ENCODE measurements at places on chromosomes 12 and 14.

DNA sequence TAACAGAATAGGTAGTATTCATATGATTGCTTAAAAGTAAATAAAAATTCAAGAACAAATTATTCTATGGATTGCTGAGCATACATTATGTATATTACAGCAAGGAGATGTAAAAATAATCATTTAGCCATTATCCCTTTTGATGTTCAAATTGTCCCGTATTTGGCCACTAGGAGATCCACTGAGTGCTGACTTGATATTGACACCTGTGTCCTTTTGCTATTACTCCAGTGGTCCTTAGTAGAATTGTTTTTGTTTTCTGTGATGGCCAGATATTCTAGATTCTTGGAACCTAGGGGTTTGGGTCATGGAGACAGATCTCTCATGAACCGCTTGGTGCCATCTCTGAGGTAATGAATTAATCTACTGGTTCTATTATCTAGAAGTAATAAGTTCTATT, 16.8 kb downstream of the ERO1A start:
- DNase-seq: no peak

DNA sequence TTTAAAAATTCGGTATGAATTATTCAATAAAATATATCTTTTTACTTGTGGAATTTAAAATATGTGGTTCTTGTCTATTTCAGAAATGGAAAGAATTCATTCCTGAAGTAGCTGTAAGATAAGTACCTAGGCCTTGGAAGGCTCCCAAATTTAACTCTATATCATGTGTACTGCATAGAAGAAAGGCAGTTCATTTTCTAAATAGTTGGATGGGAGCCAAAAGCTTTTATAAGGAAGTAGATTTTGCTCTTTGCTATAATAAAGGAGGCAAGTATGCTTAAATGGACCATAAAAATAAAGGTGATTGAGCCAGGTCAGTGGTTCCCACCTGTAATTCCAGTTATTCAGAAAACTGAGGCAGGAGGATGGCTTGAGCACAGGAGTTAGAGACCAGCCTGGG, 187.5 kb downstream of the ATXN7L3B start:
- no peak for DNase-seq

DNA sequence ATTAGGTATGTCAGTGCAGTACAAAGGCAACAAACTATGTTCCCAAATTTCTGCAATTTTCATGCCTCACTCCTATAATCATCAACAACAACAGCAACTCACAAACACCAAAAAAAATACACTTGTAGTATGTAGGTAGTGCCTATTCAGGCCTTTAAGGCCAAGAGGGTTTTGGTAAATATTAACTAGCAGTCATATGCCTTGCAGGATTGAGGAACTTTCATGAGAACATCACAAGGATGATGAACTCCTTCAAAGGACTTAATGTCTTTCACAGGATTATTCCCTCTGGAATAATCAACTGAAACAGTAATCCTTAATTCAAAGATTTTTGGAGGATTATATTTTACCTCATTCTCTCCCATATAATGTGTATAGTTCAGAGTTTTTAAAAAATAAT, 293.8 kb downstream of the NOVA1 start:
- DNase-seq: no peak

DNA sequence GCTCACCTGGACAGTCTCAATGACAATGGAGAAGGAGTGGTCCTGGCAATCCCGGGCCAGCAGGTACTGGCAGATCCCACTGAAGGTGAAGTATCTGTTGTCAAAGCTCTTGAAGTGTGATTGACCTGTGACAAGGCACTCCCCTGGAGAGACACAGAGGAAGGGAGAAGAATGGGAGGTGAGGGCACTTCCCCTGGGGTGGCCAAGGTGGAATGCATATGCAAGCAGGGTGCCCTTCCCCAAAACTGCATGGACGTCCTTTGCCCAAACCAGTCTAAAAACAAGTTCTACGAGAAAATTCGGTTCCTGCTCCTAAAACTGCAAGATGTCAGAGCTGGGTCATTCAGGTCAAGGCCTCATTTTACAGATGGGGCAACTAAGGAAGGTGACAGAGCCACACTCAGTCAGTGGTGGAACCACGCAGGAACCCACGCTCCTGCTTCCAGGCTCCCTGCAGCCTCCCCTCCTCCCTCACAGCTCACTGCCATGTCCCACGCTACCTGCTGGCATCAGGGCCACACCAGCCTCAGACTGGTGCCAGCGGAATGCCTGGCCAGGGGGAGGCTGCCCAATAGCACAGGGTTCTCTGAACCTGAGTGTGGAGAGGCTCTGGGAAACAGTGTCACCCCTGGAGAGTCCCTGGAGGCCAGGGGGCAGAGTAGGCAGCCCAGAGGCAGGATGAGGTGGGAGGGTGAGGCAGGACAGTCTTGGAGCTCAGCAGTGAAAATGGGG, 59.2 kb downstream of the VWF start:
- DNase-seq: no peak

GRCh38 chr12:109836916-109837315, 3.7 kb upstream of the TRPV4 start:
- DNase-seq: no peak

DNA sequence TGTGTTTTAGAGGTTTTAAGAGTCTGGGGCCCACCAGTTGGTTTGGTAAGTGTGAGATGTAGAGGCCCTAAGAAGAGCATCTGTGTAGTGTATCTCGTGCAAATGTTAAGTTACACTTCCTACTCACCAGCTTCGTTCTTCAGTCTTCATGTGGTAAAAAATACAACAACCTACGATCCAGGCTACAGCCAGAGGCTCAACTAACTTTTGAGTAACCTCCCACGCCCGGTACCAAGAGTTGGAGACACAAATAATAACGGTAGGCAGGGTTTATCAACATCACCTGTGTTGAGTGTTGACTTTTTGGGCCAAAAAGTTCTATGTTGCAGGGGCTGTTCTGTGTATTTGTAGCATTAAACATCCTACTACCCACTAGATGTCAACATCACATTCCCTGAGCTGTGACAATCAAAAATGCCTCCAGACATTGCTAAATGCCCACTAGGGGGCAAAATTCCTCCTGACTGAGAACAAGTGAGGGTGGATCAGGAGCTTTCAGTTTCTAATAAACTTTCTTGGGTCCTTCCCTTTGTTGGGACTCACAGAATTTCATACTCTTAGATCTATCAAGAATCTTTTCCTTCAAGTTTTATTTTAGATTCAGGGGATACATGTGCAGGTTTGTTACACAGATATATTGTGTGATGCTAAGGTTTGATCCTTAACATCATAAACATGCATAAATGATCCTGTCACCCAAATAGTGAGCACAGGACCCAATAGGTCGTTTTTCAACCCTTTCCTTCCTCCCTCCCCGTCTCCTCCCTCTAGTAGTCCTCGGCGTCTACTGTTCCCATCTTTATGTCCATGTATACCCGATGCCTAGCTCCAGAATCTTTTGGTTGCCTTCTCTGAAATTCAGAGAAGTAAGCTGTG, 94.7 kb downstream of the SLC2A13 start:
- peak; percentile 40 for DNase-seq

DNA sequence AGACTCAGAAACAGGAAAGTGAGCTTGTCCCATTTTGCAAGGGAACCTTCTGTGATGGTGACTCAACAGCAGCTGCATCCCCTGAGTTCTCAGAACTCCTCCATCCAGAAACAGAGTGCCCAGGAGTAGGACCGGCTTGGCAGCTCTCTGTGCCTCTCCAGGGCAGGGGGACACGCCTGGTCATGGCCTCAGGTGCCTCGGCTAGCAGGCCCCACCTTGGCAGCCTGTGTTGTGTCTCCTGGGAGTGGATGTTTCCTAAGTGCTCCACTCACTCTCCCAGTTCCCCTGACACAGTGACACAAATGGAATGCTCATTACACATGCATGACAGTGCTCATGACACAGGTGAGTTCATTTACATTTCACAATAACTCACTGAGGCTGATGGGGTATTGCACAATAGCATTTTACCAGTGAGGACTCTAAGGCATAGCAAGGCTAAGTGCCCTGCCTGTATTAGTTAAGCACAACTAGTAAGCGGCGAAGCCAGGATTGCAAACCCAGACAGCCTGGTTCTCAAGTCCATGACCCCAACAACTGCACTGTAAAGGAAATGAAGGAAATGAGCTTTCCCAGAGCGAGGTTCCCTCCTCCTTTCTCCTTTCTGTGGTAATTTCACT, 47.4 kb downstream of the CALM1 start:
- no peak for DNase-seq

DNA sequence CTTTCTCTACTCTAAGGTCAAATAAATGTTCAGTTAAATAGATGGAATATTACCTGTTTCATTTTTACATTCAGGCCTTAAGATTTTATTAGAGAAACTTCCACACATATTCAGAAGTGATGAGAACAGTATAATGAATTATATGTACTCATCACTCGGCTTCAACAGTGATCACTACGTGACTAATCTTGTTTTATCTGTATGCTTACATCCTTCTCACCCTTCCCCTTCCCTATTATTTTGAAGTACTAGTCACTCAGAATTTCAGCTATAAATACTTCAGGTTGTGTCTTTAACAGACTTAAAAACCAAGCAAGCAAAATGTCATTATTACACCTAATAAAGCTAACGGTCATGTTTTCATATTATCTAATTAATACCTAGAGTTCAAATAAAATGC, 34.9 kb downstream of the ETV6 start:
- no peak for DNase-seq

- DNase-seq: no peak
Observed at GRCh38 chr12:114765960-114766691, 82.2 kb upstream of the TBX3 start.

DNA sequence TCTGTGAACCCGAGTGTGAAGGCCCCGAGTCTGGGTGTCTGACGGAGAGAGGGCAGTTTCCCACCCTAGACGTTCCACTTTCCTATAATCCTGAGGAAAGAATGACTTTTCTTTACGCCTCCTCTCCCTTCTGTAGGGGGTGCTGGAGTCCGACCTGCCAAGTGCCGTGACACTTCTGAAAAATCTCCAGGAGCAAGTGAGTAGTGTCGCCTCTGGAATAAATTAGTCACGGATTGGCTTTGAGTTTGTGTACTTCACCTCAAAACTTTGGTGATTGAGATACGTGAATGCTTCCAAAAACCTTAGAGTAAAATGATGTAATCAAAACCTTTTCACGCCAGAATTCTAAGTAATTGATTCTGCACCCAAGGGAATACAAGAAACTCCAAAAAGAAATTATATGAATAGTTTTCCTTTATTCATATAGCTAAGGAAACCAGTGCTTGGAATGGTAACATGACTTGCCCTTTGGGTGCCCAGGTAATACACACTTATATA, 452 bp downstream of the NGDN start:
- DNase-seq: no peak

GRCh38 chr12:48978741-48979601, 849 bp downstream of the WNT1 start:
- DNase-seq: no peak

GRCh38 chr12:72275526-72275925, 3.4 kb downstream of the TRHDE start:
- DNase-seq: no peak

- peak; percentile 83 for DNase-seq
Observed at GRCh38 chr12:121530600-121531355, 50.0 kb downstream of the KDM2B start.

DNA sequence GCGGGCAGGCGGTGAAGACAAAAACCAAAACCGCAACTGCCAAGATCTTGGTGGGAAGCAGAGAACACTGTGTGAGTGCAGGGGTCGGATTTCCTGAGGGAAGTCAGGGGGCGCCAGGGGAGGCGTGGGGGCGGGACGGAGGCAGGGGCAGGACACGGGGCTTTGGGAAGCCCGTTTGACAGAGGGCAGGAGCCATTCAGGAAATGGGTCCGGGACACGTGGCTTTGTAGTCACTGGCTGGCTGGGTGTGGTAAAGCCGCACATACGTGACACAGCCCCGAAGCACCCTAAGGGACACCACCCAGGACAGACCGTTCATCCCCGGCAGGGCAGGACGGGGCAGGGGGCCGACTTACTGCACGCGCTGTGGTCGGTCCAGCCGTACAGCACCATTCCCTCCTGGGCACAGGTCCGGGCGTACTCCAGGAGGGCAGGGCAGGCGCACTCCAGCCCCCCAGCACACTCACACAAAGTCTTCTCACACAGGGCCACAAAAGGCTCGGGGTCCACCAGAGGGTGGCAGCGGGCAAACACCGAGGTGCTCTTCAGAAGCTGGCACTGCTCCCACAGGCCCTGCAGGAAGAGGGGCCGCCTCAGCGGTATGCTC, 49.4 kb downstream of the VWF start:
- peak; percentile 69 for DNase-seq

GRCh38 chr12:105335856-105336255, 5.4 kb downstream of the C12orf75 start:
- no peak for DNase-seq

- DNase-seq: peak; percentile 67
Observed at GRCh38 chr12:96425321-96425720, 25.1 kb upstream of the CDK17 start.

- DNase-seq: no peak
Observed at GRCh38 chr12:2406903-2407302, 354.1 kb downstream of the CACNA1C start.

GRCh38 chr12:3527181-3527580, 36.2 kb downstream of the PRMT8 start:
- DNase-seq: no peak

DNA sequence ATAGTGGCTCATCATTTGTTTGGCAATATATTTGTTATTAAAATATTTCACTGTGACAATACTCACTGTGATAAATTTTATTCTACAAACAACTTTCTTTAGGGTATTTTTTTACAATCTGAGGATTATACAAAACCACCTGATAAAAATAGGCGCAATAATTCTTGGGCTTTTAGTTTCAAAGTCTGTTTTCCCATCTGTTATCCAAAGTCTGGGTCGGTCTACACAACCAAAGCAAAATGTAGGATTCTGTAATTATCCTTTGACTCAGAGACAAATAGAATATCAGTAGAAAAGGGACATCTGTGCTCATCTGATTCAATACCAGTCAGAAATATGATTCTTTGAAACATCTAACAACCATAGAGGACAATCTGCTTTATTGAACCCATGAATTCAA, 271.8 kb upstream of the AMIGO2 start:
- DNase-seq: no peak

DNA sequence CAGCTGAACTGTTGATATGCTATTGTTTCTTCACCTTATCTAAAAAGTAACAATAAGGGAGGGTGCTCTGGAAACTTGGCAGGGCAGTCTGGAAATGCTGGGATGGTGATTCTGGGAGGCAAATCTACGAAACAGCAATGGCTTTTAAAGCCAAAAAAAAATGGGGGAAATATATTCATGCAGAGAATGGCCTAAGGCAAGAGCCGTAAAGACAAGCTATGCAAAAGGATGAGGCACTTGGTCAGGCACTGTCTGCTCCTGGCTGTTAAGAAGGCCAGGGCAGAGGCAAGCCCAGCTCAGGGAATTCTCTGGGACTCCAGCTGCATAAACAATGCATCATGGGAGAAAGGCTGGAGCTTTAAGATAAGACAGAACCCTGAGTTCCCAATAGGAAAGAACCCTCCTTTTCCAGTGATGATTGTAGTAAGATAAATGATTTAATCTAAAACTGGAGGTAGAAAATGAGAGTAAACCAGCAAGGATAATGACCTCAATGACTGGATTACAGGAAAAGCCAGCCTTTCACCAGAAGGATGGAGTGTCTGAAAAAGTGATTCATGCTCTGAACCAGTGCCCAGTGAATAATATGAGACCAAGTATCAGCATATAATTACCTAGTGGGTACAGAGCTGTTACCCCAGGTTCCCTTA, 46.0 kb downstream of the ITPR2 start:
- no peak for DNase-seq

GRCh38 chr14:21526672-21527317, 649 bp upstream of the SALL2 start:
- no peak for DNase-seq
